ELR (cell line): ENCODE measurements at places on chromosomes 5 and 9.
A peak's percentile ranks its signal among the peaks of the same experiment; 100 is the strongest.

DNA sequence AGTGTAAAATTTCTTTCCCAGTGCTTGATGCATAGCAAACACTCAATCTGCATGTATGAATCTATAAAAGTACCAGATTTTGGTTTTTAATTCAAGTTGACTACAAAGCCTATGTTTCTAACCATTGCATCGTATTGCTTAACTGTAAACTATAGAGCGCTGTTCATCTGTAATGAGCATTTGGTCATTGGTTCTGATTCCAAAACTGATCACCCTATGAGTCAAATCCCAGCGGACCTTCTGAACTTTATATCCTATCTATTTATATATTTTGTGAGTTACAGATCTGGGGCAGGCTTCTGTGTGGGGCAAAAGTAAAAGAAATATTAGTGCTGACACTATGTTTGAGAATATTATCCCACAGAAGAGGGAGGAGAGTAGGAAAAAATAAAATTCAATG is 305.7 kb upstream of the TNC start:
- no peak for DNase-seq

- no peak for DNase-seq
These were observed 31.9 kb upstream of the BOD1 start for GRCh38 chr5:173648308-173648866.

DNA sequence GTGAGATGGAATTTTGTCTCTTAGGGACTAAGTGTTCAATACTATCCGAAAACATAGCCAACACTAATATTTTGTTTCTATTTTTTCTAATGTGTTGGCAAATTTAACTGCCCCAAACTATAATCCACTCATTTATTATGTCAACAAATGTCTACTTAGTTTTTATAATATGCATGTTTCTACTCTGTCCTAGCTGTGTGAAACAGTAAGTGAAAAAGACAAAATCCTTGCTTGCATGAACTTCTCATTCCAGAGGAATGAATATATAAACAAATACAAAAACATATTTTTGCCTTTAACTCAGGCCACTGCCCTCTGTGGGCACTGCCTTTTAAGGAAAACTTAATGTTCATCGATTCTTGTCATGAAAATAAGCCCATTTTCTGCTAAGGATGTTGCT is 1275.4 kb upstream of the CDH18 start:
- peak; percentile 7 for DNase-seq

DNA sequence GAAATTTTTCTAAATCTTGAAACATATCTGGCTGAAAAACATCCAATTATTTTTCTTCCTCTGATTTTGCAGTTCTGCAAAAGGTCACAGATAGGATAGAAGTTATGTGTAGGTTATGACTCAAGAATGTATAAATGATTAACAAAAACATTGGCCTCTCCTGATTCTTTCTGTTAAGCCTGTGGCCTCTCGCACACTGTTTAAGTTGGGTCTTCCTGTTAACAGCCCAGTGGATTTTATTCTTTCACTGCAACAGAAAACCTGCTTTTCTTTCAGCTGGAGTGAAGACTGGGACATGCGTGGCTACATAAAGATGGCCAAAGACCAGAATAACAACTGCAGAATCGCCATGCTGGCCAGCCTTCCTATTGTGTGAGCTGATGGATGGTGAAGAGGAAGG is 17.1 kb upstream of the SPATA31E1 start:
- DNase-seq = peak; percentile 41

DNA sequence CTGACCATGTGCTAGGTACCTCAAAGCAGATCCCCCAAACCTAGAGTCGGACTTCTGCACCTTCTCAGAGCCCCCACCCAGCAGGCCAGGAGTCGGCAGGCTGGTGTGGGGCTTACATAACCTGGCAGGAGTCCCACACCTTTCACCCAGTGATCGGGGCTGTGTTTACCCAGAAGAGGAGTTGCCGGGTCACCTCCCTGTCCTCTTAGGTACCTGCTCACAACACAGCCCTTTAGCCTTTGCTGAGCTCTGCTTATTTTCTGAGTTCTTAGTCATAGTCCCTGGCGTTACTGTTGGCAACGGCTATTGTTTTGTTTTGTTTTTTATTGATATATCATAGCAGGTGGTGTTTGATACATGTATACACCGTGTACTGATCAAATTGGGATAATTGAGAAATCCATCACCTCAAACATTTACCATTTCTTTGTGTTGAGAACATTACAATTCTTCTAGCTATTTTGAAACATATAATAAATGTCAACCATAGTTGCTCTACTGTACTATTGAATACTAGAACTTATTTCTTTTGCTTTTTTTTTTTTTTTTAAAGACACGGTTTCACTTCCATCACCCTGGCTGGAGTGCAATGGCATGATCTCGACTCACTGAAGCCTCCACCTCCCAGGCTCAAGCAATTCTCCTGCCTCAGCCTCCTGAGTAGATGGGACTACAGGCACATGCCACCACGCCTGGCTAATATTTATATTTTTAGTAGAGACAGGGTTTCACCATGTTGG is 10.4 kb upstream of the EEIG1 start:
- DNase-seq = peak; percentile 31

GRCh38 chr5:24183981-24184380 is 460.8 kb downstream of the CDH10 start:
- no peak for DNase-seq
